ENCODE measurements at places on chromosomes 2 and 18. TPM values are rescaled to one million over a fixed set of nuclear protein-coding genes. Genes with fewer than 3 reads are reported as not detected.

The XDH gene
- total RNA-seq = not detected

The CAPN14 gene
- total RNA-seq = under 0.01 TPM

The CHRNG gene
- not detected for total RNA-seq

The DES gene
- not detected for total RNA-seq

The OTOF gene
- total RNA-seq = 0.09 TPM

The CNRIP1 gene
- total RNA-seq = 29.9 TPM

The TUBB8B gene
- not detected for total RNA-seq

The ZNF892 gene
- 7.2 TPM for total RNA-seq

The BMP10 gene
- not detected for total RNA-seq

The AMMECR1L gene
- total RNA-seq = 16.0 TPM

The CLASP1 gene
- 39.5 TPM for total RNA-seq

The NT5DC4 gene
- total RNA-seq = not detected

The ACADL gene
- not detected for total RNA-seq

The ALPP gene
- not detected for total RNA-seq

The UGT1A5 gene
- total RNA-seq = not detected

The VWC2L gene
- not detected for total RNA-seq

The ADGRF3 gene
- total RNA-seq = under 0.01 TPM

The GAD1 gene
- total RNA-seq = 0.18 TPM

The AQP12A gene
- total RNA-seq = not detected

The EGR4 gene
- total RNA-seq = not detected

The CD8B2 gene
- not detected for total RNA-seq

The PRKAG3 gene
- total RNA-seq = not detected

The MYCN gene
- 2.4 TPM for total RNA-seq

The COL6A3 gene
- 497 TPM for total RNA-seq

The SP9 gene
- not detected for total RNA-seq

The PSMA8 gene
- total RNA-seq = not detected

The MCFD2 gene
- total RNA-seq = 186 TPM

The GALNT5 gene
- 6.4 TPM for total RNA-seq

The ITM2C gene
- 3.8 TPM for total RNA-seq

The GBX2 gene
- 4.5 TPM for total RNA-seq

The HNMT gene
- total RNA-seq = 1.7 TPM

The SPHKAP gene
- not detected for total RNA-seq

The CCDC74B gene
- total RNA-seq = 0.85 TPM

The MEX3C gene
- total RNA-seq = 40.2 TPM

The ATP6V1C2 gene
- total RNA-seq = not detected

The TMEM247 gene
- not detected for total RNA-seq

The MC4R gene
- not detected for total RNA-seq

The ABCB11 gene
- 0.18 TPM for total RNA-seq

The RAMP1 gene
- total RNA-seq = 0.19 TPM

The PTPRN gene
- total RNA-seq = not detected

The SH3RF3 gene
- 6.1 TPM for total RNA-seq
